ENCODE measurements at places on chromosomes 13 and 19. TPM values are rescaled to one million over a fixed set of nuclear protein-coding genes. Genes with fewer than 3 reads are reported as not detected.

The TNNI3 gene
- total RNA-seq, result not detected

The MUC16 gene
- not detected for total RNA-seq

The ZNF544 gene
- total RNA-seq, result 42.0 TPM

The ZNF730 gene
- total RNA-seq, result 0.85 TPM

The KCNN4 gene
- total RNA-seq, result 4.5 TPM

The ZNF223 gene
- total RNA-seq, result 5.4 TPM

The TMEM238 gene
- 0.58 TPM for total RNA-seq

The MYO1F gene
- total RNA-seq, result 0.19 TPM

Measured in regular cardiac myocyte (primary cell).